T-cell (primary cell): ENCODE measurements at places on chromosomes 5 and 9.
A peak's percentile ranks its signal among the peaks of the same experiment; 100 is the strongest.

- no peak for DNase-seq
These were observed 20.4 kb downstream of the HAVCR2 start for GRCh38 chr5:157088342-157088990.

DNA sequence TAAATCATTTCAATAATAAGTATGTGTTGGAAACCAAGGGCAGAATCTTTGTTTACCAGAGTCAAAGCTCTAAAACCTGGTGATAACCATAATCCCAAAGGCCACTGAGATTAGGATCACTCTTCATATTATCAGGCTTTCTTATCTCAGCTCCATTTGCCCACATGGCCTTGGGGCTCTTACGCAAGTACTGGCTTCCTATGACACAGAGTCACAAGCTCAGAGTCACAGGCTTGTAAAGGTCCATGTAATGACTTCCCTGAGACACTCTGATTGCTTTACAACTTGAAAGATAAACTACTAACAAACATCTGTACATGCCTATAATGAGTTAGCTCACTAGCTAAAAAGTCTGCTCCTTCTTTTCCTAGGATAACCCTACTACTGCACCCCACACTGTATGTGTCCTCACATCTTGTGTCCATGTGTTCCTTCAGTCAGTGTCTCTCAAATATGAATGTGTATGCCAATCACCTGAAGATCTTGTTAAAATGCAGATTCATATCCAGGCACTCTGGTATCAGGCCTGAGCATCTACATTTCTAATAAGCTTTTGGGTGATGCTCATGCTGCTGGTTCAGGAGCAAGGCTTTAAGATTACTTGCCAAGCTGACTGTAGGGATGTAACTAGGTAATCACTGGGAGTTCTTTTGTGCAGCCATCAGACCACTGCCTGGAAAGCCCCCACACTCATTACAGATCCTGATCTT lies 28.4 kb downstream of the SEMA6A start:
- no peak for DNase-seq

DNA sequence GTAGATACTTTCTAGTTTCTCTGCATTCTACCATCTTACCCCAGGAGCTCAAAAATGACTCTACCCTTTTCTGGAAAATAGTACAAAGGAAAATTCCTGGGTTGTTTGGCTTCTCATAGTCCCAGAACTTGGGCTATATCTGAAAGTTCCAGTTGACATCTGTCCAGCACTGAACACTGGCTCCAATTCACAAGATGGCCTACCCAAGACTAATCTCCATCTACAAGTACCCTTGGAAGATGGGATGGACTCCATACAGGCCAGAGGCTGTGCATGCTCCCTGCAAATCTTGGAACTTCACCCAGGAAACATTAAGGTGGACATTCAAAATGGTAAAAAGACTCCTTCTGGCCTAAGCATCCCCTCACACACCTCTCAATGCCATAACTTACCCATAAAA lies 427.1 kb downstream of the DTWD2 start:
- DNase-seq: no peak

DNA sequence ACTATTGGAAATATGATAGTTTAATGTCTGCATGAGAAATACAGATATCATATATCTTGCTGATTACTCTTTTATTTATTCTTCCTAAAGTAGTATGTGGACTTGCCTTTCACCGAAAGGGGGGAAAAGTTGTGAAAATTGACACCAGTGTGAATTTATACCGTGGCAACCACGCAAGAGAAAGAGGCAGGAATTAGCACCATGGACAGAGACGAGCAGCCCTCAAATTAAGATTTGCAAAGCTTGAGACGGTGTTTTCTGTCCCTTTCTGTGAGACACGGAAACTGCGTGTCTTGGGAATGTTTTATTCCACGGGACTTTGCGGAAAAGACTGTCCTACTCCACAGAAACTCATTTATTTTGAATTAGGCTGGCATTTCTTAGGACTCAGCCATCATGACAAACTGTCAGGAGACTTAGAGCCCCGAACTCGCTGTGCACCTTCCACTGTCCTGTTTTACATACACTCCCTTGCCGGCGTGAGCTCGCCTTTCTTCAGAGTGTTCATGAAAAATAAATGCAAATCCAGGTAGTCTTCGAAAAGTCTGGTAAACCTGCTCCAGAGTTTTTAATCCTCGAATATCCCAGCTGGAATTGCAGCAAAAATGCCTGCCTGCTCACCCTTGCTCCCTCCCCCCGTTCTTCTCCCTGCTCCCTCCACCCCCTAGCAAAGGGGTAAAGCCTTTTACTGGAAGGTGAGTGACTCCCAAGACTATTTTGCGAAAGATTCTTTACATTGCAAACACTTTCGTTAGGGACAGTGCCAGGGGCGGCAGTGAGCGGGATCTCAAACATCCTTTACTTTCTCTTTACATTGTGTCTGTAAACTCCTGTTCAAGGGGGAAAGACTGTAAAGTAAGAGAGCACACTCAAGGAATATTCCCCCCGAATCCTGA lies 3.8 kb upstream of the ELAVL2 start:
- no peak for DNase-seq

GRCh38 chr5:135993880-135994636 lies 34.7 kb upstream of the TGFBI start:
- DNase-seq: no peak

DNA sequence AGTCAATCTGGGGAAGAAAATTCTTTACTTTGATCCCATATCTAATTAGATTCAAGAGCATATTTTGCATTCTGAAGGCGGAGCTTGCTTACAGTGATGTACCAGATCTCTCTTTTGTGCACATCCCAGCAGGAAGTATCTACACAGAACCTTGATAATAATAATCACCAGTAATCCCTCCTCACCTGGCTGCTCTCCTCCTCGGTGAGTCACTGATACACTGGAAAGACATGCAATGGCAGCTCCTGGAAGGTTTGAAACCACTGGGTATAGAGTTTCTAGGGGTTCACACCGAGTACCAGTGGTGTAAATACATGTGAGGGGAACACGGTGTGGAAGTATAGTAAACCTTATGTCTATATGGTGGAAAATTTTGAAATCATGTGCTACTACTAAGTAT lies 205.5 kb upstream of the TARS1 start:
- no peak for DNase-seq

DNA sequence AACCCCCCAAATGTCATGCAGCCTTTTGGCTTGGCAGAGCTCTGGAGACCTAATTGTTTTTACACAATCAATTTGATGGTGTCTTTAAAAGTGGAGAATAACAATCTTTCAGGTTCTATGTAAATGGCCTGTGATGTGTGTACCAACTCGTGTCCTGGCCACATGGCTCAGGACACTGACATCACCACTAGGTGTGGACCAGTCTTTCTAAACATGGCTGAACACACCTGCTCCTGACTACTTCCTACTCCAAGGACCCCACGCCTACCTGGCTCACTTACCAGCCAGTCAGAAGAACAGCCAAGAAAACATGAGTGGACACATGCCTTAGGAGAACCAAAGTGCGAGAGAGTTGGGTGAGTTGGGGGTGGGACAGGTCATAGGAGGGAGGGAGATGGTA lies 71.2 kb downstream of the WDR41 start:
- DNase-seq: no peak

- no peak for DNase-seq
These were observed 29.3 kb upstream of the RFK start for GRCh38 chr9:76423216-76424177.

GRCh38 chr5:16880547-16880946 lies 55.5 kb downstream of the MYO10 start:
- no peak for DNase-seq

GRCh38 chr9:83425240-83425639 lies 113.0 kb downstream of the FRMD3 start:
- DNase-seq: no peak

DNA sequence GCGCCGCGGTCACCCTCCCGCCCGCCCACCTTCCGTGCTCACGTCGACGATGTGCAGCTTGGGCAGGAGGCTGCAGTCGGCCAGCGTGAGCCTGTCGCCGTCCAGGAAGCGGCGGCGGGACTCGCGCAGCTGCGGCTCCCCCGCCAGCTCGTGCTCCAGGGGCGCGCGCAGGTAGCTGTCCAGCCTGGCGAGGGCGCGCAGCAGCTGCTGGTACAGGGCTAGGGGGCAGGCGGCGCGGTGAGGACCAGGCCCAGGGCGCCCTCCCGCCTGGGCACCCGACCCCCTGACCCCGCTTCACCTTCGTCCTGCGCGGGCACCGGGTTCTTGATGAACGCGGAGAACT lies 1.5 kb downstream of the CLIC3 start:
- DNase-seq: no peak

DNA sequence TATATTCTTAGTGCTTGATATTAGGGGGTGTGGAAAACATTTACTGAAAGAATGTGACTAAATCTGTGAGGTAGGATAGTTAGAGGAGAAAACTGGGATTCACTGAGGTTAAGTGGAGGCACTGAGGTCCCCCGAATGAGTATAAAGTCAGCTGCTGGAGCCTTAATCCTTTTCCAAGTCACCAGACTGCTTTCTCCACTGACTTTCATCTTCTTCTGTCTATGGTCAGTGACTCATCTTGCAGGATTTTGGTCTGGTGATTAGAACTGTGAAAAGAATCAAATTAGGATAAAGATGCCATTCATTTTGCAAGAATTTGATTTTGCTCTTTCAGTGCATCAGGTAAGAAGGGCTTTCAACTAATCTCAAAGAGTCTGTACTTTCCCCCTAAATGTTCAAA lies 89.3 kb upstream of the ALDH1A1 start:
- no peak for DNase-seq

- DNase-seq: no peak
These were observed 202.1 kb downstream of the IRX2 start for GRCh38 chr5:2549354-2549753.

DNA sequence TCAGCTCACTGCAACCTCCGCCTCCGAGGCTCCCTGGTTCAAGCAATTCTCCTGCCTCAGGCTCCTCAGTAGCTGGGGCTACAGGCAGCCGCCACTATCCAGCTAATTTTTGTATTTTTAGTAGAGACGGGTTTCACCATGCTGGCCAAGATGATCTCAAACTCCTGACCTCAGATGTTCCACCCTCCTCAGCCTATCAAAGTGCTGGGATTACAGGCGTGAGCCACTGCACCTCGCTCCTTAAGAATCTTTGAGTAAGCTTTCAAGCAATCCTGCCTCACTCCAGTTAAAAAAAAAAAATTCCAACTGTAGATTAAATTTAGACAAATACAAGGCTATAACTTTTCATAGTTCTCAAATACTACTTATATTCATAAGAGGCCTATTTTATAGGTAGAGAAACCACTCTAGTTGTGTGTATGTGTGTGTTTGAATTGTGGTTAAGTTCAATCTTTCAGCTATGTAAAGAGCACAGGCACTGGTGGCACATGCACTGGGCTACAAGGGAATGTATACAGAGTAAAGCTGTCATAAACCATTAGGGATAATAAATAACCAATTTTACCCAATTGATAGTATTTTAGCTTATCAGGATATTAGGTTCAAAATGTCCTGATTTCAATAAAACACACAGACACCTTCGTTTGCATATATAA lies 50.6 kb upstream of the RAPGEF6 start:
- DNase-seq: no peak

GRCh38 chr5:164233791-164234190 lies 728.4 kb downstream of the MAT2B start:
- no peak for DNase-seq

DNA sequence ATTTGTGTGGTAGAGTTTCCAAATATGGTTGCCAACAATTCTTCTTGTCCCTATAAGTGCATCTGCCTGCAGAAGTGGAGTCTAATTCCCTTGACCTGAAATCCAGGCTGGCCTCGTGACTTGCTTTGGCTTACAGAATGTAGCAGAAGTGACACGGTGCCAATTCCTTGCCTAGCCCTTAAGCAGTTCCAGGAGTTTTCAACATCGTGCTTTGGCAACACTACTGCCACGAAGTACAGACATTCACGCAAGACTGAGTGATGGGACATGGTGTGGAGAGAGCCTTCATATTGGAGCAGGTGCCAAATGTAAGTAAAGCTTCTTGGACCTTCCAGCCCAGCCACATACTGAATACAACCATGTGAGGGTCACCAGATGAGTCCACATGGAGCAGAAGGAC lies 92.9 kb upstream of the NEK6 start:
- DNase-seq: no peak

GRCh38 chr9:89593727-89594427 lies 10.9 kb upstream of the GADD45G start:
- DNase-seq: no peak

GRCh38 chr9:114574438-114574837 lies 13.1 kb upstream of the ATP6V1G1 start:
- DNase-seq: no peak

DNA sequence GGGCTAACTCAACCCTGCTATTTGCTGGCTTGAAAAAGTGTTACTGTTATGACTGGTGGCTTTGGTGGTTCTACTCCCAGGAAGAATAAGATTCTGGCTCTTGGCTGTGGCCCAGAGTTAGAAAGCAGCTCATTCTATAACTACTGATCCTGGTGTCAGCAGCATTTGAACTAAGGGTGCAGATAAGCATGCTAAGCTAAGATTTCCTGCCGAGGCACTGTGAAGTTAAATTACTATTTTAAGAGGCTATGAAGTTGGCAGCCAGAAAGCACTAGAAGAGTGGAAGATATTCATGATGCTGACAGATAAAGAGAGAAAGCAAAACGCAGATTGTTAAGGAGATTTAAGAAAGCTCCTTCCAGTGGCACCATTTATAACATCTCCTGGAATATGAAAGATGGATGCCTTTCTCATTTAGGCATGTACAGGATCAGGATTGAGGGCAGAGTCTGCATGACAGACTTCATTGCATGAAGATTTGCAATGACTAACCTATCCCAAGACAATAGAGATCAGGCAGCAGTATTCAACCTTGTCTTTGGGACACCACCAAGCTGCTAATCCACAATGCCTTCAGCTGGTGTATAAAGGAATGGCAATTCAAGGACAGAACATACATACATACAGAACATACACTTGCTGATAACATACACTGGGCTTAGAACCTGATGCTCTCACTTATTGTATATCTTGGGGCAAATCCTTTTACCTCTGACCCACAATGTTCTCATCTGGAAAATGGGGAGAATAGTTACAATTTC lies 11.7 kb downstream of the BRINP1 start:
- no peak for DNase-seq

- DNase-seq: no peak
These were observed 500 bp downstream of the URM1 start for GRCh38 chr9:128371630-128372117.

DNA sequence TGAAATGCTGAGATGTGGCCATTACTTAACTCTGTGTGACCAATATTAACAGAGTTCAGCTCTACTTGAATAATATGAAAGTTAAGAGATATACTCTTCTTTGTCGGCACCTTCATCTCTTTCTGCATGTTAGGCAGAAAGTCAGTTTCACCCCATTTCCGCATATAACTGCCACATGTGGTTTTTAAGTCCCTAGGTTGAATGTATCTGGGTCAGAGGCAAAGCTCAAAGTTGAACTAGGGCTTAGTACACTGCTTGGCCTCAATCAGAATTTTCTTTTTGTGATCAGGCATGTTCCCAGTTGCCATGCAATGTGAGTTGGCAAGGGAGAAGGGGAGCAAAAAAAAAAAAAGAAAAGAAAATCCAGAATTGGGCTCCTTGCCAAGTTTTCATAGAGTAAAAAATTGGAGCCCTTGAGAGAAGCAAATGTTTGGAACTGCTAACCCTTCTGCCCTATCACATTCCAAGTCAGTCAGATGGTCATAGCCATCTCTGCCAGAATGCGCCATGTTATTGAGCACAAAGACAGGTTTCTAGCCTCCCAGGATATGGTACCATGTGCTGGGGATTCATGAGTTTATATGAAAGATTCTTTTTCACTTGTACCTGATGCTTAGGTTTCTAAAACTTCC lies 251.2 kb upstream of the RORB start:
- peak; percentile 6 for DNase-seq
